ENCODE measurements at places on chromosomes 4 and X.

DNA sequence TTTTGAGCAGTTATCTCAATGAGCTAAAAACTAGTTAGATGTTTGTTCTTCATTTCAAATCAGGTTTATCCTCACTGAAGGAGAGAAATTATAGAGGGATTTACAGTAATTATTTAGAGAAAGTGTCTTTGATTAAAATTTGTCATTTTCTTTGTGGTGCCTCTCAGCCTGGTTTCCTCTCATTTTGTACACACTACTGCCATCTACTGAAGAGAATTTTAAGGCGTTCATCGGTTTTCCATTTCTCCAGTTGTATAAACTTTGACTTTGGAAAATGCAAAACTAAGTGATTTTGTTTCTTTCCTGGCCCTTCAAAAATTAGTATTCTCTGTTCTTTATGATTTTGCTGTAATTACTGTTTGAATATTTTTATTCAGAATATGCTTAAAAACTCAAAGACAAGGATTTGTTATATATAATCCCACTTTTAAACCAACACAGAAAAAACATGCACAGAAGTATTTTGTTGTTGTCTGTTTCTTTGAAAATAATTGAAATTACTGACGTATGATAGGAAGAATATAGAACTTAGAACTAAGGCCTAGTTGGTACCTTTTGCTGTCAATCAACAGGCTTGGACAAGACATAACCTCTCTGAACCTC is 34.4 kb upstream of the ANXA3 start:
- DNase-seq = no peak

GRCh38 chr4:101777431-101777830 is 13.1 kb upstream of the BANK1 start:
- no peak for DNase-seq

GRCh38 chr4:159070742-159071141 is 32.1 kb upstream of the RAPGEF2 start:
- DNase-seq = no peak

DNA sequence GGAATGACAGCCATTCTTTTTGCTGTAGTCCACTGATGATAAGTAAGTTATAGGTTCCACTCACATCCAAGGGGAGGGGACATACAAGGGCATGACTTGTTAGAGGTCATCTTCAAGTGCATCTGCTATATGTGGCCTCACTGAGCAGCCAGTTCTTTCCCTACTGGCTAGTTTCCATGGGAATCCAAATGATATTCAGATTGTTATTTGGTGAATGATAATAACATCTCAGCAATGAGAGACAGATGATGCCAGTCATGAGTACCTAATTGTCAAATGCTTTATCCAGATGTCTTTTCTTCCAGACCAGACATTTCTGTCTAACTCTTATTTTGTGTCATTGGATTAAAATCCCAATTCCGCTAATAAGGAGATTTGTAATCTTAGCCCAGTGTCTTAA is 460.4 kb upstream of the BOD1L1 start:
- no peak for DNase-seq

DNA sequence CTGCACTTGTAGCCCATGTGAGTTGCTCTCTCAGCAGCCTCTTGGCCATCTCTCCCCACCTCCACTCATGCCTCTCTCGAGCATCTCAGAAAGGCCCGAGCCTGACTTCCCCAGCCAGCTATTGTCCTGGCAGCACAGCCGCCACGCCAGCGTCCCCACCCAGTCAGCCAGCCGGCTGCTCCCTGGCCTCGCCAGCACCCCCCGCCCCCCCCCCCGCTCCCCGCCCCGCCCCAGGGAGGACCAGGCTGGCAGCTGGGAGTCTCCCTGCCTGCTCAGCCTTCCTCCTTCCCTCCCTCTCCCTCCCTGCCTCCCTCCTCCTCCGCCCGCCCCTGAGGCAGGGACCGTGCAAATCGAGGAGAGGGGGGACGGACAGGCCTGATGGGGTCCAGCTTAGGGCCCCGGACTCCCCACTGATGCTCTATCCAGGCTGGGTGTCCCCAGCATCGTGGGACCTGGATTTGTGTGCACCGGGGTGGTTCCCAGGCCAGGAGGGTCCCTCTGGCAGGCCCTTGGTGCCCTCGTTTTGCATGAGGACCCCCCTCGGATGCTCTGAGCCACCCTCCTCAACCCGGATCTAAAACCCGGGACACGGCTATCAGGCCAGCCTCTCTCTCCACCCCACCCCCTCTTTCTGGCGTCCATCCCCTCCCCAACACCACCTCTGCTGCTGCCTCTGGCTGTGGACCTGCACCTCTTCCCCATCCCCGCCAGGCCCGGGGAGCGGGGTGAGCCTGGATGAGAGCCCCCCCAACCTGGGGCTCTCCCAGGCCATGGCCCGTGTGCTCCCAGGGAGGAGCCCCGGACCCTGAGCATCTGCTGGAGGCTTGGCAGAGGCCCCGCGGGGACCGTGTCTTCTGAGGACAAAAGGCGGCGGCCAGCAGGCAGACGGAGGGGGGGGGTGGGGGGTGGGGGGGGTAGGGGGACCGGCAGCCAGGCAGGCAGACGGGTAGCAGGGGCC is at the start of gene GPR173:
Gene GPR173, plus strand, starts transcription at position 621 of the 958 bp plus-strand sequence. CDS start 27,833 bp downstream, outside the sequence.
- DNase-seq = no peak

GRCh38 chr4:104063341-104063740 is 343.6 kb upstream of the TACR3 start:
- no peak for DNase-seq
